ENCODE measurements at places on chromosomes 4 and X.

GRCh38 chr4:77798385-77798784 lies 20.8 kb downstream of the CNOT6L start:
- no peak overlapping the region for H3K27ac ChIP-seq
- peaks cover 48% of the 10 kb centered on the region for H3K36me3 ChIP-seq
- H3K4me3 ChIP-seq, result no peak overlapping the region
- no peaks in the 10 kb centered on the region for H3K27me3 ChIP-seq

DNA sequence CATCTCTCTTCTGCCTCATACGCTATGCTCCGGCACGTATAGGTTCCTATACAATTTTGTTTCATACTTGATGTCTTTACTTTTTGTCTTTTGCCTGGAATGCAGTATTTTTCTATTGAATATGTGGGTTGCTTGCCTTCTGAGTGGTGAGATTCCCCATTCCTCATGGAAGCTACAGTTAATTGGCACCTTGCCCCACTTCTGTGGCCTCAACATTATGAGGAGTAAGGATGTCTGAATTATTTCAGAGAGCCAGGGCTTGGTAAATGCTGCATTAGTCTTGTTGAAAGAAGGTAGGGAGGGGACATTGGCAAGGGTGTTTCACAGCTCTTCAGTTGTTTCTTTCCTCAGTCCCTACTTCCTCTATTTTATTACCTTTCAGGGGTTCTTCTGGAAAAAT lies 23.0 kb downstream of the CDKL5 start:
- H3K27ac ChIP-seq, result no peak overlapping the region
- no peaks in the 10 kb centered on the region for H3K36me3 ChIP-seq
- H3K4me3 ChIP-seq, result no peak overlapping the region
- no peaks in the 10 kb centered on the region for H3K4me1 ChIP-seq

GRCh38 chr4:148790691-148791090 lies 348.5 kb upstream of the NR3C2 start:
- H3K27me3 ChIP-seq, result no peaks in the 10 kb centered on the region
- H3K4me3 ChIP-seq, result no peak overlapping the region
- H3K36me3 ChIP-seq, result no peaks in the 10 kb centered on the region

DNA sequence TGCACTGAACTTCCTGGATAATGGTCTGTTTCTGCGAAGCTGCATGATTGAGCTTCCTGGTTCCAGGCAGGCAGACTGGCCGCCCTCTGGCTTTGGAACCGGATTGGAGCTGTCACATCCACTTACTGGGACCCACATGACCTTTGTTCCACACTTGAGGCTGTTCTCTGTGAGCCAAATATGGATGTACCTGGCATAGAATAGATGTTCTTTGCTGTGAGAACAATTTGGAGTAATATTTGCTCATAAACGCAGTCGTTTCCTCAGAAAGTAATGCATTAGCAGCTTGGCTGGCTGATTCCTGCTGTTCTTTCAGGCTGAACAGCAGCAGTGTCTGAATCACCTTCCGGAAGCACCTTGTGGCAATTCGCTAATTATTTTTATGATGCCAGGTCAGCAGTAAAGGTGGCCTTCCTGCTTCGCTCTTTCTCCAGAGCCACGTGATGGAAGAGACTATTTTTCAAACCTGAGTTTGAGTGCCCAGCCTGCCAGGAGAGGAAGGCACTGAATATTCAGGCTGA lies 78.1 kb upstream of the BOD1L1 start:
- H3K27me3 ChIP-seq, result no peaks in the 10 kb centered on the region
- H3K4me3 ChIP-seq, result no peak overlapping the region
- no peaks in the 10 kb centered on the region for H3K36me3 ChIP-seq
- no peaks in the 10 kb centered on the region for H3K4me1 ChIP-seq

GRCh38 chr4:6594826-6595355 lies 19.9 kb downstream of the MAN2B2 start:
- H3K4me3 ChIP-seq, result no peak overlapping the region
- no peak overlapping the region for H3K27ac ChIP-seq
- peaks cover 9% of the 10 kb centered on the region for H3K36me3 ChIP-seq
- H3K27me3 ChIP-seq, result no peaks in the 10 kb centered on the region

Data from activated CD4-positive, alpha-beta T cell treated with anti-CD3 and anti-CD28 coated beads, Interleukin-2, amount 10 ng/mL, durations not matched to agents 7 days and 5 days (primary cell).